ENCODE measurements at places on chromosomes 1 and 21. TPM values are rescaled to one million over a fixed set of nuclear protein-coding genes. Genes with fewer than 3 reads are reported as not detected.

The EXO1 gene
- 0.44 TPM for polyA plus RNA-seq

The AMY1C gene
- polyA plus RNA-seq, result not detected

The AHCTF1 gene
- polyA plus RNA-seq, result 5.3 TPM

The IFI16 gene
- 7.9 TPM for polyA plus RNA-seq

The KPRP gene
- not detected for polyA plus RNA-seq

The KRTAP19-2 gene
- not detected for polyA plus RNA-seq

The IL23R gene
- polyA plus RNA-seq, result not detected

The MASP2 gene
- polyA plus RNA-seq, result 530 TPM

The VANGL1 gene
- polyA plus RNA-seq, result 2.8 TPM

The FCRL4 gene
- polyA plus RNA-seq, result not detected

The LCE1C gene
- polyA plus RNA-seq, result not detected

The IGFN1 gene
- 0.03 TPM for polyA plus RNA-seq

The SYCP1 gene
- polyA plus RNA-seq, result not detected

The FCRL2 gene
- 0.43 TPM for polyA plus RNA-seq

The PTP4A2 gene
- polyA plus RNA-seq, result 69.3 TPM

The ATXN7L2 gene
- 1.0 TPM for polyA plus RNA-seq

The DMBX1 gene
- not detected for polyA plus RNA-seq

The OR2W3 gene
- polyA plus RNA-seq, result not detected

The VWA1 gene
- 18.3 TPM for polyA plus RNA-seq
